Breast epithelium (tissue), 4 donors: ENCODE measurements at places on chromosomes 5 and 9. TPM values are rescaled to one million over a fixed set of nuclear protein-coding genes. Genes with fewer than 3 reads are reported as not detected.
A peak's percentile ranks its signal among the peaks of the same experiment; 100 is the strongest.

DNA sequence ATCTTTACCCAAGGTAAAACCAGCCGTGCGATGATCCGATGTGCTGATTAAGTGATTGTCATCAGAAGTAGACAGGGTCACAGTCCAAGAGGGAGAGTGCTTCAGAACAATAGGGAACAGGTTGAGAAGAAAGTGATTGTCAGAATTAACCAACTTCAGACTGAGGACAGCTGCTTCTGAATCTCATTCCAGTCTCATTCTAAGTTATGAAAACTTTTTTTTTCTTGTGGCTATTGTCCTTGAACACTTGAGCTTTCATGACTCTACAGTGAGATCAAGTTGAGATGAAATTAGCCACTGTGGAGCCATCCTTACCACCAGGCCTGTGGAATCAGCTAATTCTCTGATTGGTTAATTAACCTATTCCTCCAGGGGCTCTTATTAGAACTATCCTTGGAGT lies 159.9 kb upstream of the WWC1 start:
- DNase-seq, result no peak

The NR2F1-AS1 gene
- 17.4 TPM for total RNA-seq

DNA sequence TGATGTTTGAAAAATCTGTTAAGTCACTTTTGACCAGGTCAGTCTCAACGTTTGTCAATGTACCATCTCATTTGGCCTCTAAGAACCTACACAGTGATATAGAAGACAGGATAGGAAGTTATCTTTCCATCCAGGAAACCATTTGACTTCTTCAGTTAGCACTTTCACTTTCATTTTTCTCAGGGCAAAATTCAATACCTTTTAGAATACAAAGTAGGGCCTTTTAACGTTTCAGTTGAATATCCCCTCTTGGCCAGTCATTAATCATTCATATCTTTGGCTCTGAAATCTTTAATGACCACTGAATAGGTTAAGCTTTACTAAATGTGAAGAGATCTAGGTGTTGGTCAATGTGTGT lies 101.1 kb upstream of the GNAQ start:
- DNase-seq, result no peak

The SH3TC2 gene
- total RNA-seq, result 9.4 TPM

The LHX2 gene
- not detected for total RNA-seq

The OR1J2 gene
- total RNA-seq, result not detected

DNA sequence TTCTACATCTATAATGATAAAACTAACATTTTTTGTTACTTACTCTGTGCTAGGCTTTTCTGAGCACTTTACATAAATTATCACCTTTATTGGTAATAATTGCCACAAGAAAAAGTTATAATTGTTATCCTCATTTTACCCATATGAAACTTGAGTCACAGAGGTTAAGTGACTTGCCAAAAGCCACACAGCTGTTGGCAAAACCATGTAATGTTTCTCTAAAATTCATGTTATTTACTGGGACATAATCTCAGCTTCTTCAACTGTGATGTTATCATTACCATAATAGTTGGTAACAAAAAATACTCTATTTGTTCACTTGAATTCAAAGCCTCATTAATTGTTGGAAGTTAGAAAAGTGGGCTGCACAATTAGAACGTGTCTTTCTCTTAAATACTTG lies 437.3 kb downstream of the BRINP1 start:
- no peak for DNase-seq

The C5orf46 gene
- total RNA-seq, result not detected

- DNase-seq, result no peak
Observed at GRCh38 chr5:68379275-68380036, 163.9 kb downstream of the PIK3R1 start.

The CCNI2 gene
- 2.0 TPM for total RNA-seq

The SEMA6A gene
- total RNA-seq, result 40.3 TPM

The TSC1 gene
- 48.2 TPM for total RNA-seq

- DNase-seq, result no peak
Observed at GRCh38 chr9:134661791-134662142, 20.2 kb downstream of the COL5A1 start.

GRCh38 chr9:89768650-89769071 lies 163.8 kb downstream of the GADD45G start:
- DNase-seq, result no peak

- no peak for DNase-seq
Observed at GRCh38 chr5:157509587-157509986, 49.6 kb downstream of the NIPAL4 start.

DNA sequence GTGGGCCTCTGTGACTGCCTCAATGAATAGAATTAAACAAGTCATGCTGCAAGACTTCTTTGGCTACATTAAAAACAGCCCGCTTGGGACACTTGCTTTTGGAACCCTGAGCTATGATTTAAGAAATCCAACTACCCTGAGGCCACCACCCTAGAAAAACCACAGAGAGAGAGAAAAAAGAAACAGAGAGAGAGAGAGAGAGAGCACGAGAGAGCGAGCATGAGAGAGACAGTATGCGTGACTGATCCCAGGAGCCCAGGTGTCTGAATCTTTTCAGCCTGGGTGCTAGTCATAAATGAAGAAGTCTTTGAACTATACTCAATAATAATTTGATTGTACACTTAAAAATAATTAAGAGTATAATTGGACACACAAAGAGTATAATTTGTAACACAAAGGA lies 123.1 kb upstream of the FREM1 start:
- no peak for DNase-seq

The GLRA1 gene
- total RNA-seq, result not detected

The C9orf153 gene
- total RNA-seq, result 0.59 TPM

DNA sequence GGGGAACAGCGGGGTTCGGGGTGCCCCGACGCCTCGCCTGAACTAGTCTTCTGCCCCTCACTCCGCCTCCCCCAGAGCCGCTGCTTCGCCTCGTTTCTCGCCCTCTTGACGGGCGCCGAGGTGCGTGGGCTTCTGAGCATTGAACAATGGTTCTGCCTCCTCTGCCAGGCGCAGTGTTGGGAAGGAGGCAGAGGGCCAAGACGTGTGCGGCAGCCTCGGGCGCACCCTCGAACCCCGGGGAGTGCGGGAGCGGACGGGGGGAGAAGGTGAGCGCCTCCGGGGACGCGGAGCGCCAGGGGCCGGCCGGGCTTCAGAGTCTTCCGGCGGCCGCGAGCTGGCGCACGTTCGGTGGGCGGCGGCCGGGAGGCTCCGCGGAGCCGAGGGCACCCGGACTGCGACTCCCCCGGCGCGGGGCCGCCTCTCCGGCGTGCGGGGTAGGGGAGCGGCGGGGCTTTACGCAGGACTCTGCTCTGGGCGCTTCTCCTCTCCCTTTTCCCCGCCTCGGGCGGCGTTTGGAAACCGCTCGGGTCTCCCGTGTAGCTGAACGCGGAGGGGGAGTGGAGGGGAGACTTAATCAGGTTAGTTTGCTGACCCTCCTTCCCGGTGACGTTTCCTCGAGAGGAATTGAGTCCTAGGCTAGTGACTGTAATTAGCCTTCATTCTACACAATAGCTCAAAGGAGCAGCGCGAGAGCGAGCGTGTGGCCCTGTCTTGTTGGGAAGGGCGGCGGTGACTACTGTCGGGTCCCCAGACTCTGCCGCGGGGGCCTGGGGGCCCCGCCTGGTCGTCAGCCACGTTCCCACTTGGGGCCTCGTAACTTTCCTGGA lies 1.1 kb downstream of the VLDLR start:
- peak; percentile 52 for DNase-seq

DNA sequence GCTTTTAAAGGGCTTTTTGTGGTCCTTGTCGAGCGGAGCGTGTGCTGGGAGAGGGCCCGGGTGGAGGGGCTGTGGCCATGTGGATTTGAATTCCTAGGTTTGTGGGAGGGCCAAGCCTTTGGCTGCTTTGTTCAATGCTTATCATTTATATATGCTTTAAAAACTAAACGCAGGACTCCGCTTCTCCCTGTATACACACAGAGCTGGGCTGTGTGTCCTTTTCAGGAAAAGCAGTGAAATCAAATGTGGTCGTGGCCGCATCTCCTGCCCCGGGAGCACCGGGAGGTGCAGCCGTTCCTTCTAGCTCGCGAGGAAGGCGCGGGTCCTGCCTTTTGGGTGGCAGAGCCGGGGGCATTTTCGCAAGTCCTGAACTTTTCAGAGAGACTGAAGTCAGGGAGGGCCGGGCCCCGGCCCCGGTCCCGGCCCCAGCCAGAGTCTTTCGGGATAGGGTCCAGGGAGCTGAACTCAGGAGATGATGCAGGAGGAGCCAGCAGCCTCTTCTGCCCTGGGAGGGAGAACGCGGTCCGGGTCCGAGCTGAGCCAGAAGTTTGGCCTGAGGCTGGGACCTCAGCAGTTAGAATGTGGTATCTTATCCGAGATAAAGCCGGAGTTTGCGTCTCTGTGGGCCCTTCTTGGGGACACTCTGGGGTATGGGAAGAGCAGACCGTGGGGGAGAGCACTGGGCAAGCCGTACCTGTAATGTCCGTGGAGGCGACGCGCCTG lies 158.8 kb downstream of the C9orf152 start:
- DNase-seq, result no peak

- no peak for DNase-seq
Observed at GRCh38 chr5:181036816-181037364, 3.2 kb upstream of the BTNL9 start.

The CD180 gene
- 0.98 TPM for total RNA-seq

DNA sequence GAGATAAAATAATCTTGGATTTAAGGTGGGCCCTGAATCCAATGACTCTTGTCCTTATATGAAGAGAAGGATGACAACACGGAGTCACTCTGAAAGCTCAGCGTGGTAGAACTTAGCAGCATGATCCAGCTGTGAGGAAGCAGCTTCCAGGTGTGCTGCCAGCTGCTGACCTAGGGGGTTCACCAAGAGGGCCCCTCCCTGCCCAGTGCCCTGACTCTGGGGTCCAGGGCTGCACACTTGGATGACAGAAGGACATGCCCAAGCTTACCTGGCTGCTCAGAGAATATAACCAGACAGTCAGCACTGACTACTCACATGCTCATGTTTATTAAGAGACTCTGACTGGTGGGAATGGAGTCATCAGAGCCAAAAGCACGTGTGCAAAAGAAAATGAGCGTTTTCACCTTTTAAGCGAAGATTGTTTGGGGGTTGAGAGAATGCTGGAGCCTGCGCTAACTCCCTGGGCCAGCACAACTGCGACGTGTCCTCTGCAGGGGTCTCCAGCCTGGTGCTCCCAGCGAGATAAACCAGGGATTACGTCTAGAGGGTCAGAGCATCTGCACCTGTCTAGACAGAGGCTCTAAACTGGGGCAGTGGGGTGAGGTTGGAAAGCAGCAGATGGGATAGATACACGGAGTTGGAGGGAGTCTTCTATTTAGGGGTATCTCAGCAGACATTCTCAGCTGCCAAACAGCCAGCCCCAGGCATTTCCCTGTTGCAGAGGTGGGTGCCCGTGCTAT lies 41.3 kb downstream of the ROPN1L start:
- DNase-seq, result no peak

The BASP1 gene
- total RNA-seq, result 34.9 TPM

DNA sequence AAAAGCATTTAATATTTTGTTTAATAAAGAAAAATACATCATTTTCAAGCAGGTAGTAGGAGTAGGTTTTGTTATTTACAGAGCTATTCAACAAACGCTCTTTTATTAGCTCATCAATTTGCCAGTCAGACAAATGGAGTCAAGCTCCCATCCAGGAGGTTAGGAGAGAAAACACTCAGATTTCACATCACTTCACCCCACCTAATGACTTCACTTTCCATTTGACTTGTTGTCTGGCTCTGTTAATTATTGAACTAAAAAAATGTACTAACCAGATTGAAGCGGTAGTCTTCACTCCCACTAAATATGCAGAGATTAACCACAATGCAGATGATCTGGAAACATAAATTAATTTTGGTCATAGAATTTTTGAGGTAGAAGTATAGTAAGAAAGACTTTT lies 193.6 kb upstream of the VCAN start:
- no peak for DNase-seq

DNA sequence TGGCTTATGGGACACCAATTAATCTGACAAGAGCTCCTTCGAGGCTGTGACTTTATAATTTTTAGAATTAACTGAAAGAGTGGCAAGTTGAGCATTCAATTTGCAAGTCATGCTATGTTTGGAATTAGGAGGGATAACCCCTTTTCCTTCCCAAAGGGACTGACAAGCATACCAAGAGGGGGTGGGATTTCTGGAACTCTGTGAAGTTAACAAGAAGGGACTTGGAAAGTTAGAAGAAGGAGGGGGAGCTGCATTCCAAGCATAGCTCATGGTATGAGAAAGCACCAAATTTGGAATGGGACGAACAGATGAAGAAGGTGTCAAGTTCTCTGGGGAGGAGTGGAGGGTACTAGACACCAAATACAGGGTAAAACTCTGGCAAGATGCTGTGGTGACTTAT lies 8.9 kb upstream of the PALM2AKAP2 start:
- no peak for DNase-seq

DNA sequence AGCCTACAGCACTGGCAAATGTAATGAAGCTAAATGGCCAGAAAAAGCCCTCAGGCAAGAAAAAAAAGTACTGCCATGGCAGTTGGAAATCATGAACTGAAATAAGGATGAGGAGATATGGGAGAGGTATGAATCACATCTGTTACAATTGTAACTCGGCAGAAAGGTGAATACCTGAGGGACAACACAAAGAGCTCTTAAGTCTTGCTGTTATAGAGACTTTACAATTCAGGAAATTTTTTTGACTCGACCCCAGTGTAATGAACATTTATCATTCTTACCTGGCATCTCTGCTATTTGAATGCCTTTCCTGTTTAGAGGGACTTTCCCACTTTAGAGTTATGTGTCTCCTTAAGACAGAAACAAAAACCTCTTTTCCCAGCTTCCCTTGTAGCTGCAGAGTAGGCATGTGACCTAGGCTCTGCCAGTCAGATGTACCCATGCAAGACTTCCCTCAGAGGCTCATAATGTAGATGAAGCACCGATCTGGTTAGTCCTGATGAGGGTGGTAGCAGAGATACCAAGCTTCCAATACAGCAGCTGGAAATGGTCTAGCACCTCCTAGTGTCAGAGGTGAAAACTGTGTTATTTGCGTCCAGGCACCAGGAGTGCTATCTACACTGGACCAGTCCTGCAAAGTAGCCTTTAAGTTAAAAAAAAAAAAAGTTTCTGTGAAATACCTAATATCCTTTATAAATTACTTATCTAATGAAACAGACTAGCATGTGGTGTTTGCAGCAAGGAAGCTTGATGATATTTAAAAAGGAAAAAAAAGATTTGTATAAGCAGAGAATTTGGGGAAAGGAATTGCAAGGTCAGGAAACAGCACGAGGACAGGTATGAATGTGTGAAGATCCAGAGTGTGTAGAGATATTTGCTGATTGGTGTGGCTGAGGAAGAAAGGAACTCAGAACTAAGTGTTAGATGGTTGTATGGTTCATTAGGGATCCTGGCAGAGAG lies 146.9 kb upstream of the SLC1A3 start:
- no peak for DNase-seq

- no peak for DNase-seq
Observed at GRCh38 chr9:78122631-78123030, 91.0 kb upstream of the GNAQ start.

The TMEM174 gene
- total RNA-seq, result not detected

The FANCG gene
- total RNA-seq, result 10.7 TPM

The SLC36A3 gene
- total RNA-seq, result not detected

- DNase-seq, result no peak
Observed at GRCh38 chr5:67530609-67531255, 334.1 kb upstream of the CD180 start.

DNA sequence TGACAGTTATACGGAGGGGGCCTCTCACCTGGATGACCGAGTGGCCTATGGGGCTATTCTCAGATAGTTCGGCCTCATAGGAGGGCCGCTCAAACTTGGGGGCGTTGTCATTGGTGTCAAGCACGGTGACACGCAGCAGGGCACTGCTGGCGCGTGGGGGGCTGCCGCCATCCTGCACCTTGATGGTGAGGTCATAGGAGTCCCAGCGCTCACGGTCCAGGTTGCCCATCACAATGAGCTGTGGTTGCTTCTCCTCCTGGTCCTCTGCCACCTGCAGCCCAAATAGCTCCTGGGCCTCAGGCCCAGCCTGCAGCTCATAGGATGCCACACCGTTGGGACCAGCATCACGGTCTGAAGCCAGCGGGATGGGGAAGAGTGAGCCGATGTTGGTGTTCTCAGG lies 9.7 kb downstream of the PCDH1 start:
- peak; percentile 15 for DNase-seq

The PCSK5 gene
- 12.7 TPM for total RNA-seq
